Activated naive CD4-positive, alpha-beta T cell treated with anti-CD3 and anti-CD28 coated beads, Interleukin-2, amount 10 ng/mL, durations not matched to agents 7 days and 5 days (primary cell): ENCODE measurements at places on chromosomes 4 and X.

DNA sequence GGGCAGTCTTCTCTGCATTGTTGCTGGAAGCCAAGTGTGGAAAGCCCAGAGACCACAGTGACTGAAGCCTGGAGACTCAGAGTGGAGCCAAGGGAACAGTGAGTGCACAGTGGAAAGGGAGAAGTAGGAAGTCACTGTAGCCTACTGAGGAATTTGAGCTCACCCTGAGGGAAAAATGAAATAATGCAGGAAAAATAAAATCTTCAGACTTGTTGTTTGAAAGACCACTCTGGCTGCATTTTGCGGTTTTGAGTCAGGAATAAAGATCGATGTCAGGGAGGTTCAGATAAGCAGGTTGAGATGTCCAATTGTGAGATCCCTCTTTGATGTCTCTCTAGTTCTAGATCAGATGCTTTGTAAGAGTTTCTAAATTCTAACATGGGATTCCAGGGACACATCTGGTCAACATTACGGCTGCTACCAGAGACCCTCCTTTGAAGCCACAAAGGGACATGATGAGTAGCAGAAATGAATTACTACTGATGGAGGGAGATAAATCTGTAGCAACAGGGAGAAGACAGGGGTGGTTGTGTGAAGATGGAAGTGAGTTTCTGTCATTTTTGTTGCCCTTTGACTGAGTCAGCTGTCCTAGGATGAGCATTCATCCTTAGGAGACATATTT, 8.4 kb downstream of the ADH4 start:
- no peak for DNase-seq

GRCh38 chr4:25879991-25880651, 17.3 kb upstream of the SEL1L3 start:
- no peak for DNase-seq

GRCh38 chr4:141486375-141486997, 149.9 kb upstream of the IL15 start:
- DNase-seq: no peak

DNA sequence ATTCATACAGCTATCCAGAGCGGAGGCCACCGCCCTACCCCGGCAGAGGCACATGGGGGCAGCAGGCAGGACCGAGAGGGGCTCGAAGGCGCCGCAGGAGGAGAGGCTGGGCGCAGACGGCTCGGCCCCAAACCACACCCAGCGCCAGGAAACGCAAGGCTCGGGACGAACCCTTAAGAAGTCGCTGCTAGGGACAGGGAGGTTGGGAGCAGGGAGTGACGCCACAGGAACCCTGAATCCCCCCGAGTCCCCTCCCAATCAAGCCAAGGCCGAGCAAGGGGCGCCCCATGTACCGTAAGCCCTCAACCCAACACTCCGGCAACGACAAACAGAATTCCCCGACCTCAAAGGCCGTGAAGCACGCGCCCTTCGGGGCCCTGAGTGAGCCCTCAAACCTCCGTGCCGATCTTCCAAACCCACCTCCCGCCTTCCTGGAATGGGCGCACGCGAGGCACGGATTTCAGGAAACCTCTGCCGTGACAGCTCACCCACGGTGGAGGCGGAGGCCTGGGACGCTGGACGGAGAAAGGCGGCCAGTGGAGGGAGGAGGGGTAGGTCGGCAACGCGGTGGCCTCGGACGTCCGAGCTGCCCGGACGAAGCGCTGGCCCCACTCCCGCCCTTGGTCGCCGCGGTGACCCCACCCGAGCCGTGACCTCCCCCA, 1.8 kb downstream of the ZFYVE28 start:
- DNase-seq: peak; percentile 27

- DNase-seq: peak; percentile 21
Observed at GRCh38 chrX:23699636-23700194, 32.4 kb downstream of the PRDX4 start.

GRCh38 chr4:119598521-119598920, 30.1 kb downstream of the PDE5A start:
- DNase-seq: no peak

DNA sequence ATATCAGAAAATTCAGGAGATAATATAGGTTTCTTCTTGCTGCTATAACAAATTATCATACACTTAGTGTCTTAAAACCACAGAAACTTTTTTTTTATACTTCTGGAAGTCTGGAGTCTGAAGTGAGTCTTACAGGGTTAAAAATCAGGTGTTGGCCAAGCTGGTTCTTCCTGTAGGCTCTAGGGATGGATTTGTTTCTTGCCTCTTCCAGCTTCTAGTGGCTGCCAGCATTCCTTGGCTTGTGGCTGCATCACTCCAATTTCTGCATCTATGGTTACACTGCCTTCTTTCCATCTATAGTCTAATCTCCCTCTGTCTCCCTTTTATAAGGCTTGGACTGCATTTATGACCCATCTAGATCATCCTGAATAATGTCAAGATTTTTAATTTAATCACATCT, 68.7 kb downstream of the ANTXR2 start:
- no peak for DNase-seq

- no peak for DNase-seq
Observed at GRCh38 chr4:138398322-138398721, 156.2 kb upstream of the SLC7A11 start.

- no peak for DNase-seq
Observed at GRCh38 chr4:1191621-1192020, 19.2 kb upstream of the SPON2 start.

GRCh38 chrX:153828723-153829548, 1.4 kb downstream of the PDZD4 start:
- DNase-seq: no peak

GRCh38 chr4:89251396-89251795, 56.2 kb downstream of the GPRIN3 start:
- no peak for DNase-seq

DNA sequence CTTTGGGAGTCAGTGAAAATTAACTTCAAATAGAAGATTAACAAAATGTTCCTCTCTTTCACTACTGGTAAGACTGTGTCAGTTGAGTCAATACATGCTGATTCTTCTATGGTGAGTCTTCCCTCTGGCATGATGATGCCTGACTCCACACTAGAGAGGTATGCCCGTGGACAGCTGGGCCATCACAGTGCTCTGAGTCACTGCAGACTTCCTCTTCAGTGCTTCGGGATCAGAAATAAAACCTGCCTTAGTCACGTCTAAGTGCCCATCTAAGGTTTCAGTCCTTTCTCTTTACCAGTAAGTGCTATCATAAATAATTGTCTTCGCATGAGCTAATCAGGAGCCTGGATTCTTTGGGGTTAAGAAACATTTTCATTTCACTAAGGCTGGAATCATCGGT, 1.6 kb upstream of the ASB5 start:
- DNase-seq: no peak

DNA sequence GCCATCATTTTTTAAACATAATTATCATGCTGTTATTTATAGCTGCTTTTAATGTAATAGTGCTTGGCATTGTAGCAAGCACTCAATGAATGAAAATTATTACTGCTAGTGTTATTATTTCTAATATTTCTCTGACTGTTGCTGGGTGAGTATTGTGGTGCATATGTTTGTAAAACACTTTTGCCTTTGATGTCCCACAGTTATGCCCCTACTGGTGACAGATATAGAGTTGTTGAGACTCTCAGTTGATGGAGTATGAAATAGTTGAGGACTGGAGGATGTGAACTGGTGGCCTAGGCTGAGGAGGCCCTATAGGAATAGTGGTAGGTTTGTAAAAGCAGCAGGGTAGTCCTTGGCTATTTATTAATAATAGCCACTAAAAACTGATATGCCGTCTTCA, 9.6 kb downstream of the INTS6L start:
- no peak for DNase-seq

DNA sequence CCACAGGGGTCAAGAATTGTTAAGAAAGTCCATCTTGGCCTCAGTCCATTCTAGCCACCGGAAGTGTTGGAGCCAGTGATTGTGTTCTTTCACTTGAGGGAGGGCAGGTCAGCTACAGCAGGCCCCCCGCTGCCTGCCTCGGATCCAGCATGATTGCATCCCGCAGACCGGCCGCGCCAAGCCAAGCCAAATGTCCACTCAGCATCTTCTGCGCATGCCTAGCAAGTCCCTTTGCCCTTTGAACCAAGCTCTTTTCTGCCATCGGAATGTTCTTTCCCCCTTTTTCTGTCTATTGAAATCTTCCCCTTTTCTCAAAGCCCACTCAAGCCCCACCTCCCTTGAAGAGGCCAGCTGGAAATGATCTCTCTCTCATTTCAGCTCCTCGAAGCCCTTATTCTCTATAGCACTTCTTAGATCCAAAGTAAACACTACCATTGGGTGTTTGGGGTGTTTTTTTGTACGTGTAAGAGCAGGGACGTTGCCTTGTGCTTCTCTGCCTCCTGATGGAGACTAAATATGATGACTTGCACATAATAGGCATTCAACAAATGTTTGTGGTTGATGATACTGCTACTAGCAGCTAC, 147.8 kb upstream of the BCOR start:
- DNase-seq: no peak

DNA sequence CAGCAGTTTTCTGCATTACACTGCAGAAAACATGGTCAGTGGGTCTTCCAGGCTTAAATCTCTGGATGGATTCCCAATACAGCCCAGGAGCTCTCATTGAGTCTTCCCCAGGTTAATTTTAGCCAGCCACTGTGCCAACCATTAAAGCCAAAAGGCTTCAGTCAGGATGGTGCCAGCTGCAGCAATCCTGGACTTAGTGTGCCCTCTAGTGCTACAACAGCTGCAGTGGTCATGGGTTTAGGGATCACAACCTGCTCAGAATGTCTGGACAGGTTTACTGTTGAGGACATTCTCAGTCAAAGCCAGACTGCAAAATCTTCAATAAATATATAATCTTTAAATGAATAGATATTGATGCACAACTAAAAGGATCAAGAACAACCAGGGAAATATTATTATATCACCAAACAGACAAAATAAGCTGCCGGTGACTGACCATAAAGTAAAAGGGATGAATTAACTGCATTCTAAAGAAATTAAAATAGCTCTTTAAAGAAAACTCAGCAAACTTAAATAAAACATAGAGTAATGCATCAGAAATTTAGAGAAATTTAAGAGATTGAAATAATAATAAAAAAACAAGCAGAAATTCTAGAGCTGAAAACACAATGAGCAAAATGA, 639.9 kb downstream of the SPOCK3 start:
- no peak for DNase-seq

DNA sequence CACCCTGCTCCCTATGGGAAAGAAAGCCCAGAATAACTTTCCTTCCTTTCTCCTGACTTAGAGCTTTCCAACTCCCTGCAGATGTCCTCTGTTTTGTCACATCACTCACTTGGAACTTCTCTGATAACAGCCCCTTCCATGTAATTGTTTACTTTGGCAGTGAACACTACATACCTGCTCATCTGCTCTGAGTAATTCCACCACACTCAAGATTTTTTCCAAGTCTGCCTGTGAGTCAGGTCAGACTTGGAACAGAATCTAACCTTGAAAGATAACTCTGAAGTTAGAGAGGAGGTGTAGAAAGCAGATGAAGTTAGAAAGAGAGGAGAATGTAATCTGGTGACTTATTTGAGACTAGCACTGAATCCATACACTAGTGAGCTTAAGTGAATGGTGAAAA, 7.4 kb downstream of the MAGEB10 start:
- DNase-seq: no peak

- DNase-seq: no peak
Observed at GRCh38 chr4:18405054-18405453, 383.5 kb upstream of the LCORL start.

DNA sequence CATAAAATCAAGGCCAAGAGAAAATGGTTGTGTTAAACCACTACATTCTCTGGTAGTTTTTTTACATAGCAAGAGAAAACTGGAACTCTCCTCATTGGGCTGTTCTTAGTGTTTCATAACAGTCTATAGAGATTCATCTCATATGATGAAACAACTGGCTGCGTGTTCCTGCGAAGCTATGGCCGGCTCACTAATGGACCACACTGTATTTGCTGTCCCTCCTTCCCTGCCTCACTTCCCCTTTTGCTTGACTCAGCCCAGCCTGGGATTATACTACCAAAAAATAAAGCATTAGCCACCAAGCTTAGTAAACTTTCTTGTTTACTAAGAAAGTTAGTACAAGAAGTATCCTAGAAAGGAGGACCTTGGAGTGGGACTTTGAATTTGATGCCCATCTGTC, 31.6 kb upstream of the LSM6 start:
- DNase-seq: no peak

- DNase-seq: no peak
Observed at GRCh38 chr4:36064117-36064516, 180.2 kb downstream of the ARAP2 start.

DNA sequence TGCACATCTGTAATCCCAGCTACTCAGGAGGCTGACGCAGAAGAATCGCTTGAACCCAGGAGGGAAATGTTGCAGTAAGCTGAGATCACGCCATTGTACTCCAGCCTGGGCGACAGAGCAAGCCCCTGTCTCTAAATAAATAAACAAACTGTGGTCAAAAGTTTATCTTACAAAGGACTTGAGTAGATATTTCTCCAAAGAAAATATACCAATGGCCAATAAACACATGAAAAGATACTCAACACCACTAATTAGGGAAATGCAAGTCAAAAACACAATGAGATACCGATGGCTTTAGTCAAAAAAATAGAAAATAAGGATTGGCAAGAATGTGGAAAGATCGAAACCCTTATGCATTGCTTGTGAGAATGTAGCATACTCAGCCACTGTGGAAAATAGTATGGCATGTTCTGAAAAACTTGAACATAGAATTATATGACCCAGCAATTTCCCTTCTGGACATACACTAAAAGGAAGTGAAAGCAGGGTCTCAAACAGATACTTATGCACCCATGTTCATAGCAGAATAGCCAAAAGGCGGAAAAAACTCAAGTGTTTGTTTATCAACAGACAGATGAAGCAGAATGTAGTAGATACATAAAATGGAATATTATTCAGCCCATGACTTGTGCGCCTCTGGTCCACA, 2.0 kb upstream of the CFAP97 start:
- no peak for DNase-seq

GRCh38 chr4:185127021-185127925, 15.8 kb upstream of the SLC25A4 start:
- DNase-seq: peak; percentile 23
